Activated T-cell treated with anti-CD3 and anti-CD28 coated beads for 1 hour (primary cell): ENCODE measurements at places on chromosomes 1 and 21.

- no peak for DNase-seq
Measured at GRCh38 chr1:33512226-33513011, 40.0 kb downstream of the ZSCAN20 start.

- DNase-seq = no peak
Measured at GRCh38 chr1:110513511-110513910, 5.5 kb downstream of the KCNA10 start.

DNA sequence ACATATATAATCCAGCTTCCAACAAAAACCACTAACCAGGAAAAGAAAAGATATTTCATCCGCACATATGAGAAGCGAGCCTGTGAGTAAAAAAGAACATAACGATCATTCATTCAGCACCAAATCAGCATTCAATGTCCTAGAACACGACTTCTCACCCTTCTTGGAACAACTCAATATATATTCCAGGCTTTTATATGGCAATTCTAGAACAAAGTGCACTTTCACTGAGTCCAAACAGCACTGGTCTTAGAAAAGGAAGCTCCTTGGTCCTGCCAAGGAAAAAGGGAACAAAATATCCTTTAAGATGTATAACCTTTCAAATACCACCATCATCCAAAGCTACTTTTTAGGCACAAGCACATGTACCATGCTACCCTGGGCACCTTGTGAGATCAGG lies 44.5 kb downstream of the RPL5 start:
- DNase-seq = no peak

DNA sequence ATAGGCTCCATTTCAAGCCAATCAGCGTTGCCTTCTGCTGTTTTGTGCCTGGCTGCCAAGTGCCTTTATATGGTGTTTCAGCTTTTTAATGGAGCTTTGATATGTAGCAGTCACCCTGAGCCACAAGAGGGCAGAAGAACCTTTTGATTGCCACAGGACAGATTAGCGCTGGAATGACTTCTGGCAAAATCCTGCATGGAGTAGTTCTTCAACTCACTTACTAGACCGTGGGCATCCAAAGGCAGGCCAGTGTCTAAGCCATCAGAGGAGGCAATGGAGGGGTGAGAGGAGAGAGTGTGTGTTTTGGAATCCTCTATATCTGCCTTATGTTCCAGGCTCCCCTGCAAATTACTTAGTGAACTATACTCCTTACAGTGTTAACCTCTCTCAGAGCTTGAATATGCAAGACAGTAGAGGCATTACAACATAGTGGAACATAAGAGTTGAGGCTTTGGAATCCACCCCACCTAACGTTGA lies 56.2 kb downstream of the ST3GAL3 start:
- peak; percentile 3 for DNase-seq

- no peak for DNase-seq
Measured at GRCh38 chr1:229192031-229192430, 78.9 kb upstream of the RAB4A start.

DNA sequence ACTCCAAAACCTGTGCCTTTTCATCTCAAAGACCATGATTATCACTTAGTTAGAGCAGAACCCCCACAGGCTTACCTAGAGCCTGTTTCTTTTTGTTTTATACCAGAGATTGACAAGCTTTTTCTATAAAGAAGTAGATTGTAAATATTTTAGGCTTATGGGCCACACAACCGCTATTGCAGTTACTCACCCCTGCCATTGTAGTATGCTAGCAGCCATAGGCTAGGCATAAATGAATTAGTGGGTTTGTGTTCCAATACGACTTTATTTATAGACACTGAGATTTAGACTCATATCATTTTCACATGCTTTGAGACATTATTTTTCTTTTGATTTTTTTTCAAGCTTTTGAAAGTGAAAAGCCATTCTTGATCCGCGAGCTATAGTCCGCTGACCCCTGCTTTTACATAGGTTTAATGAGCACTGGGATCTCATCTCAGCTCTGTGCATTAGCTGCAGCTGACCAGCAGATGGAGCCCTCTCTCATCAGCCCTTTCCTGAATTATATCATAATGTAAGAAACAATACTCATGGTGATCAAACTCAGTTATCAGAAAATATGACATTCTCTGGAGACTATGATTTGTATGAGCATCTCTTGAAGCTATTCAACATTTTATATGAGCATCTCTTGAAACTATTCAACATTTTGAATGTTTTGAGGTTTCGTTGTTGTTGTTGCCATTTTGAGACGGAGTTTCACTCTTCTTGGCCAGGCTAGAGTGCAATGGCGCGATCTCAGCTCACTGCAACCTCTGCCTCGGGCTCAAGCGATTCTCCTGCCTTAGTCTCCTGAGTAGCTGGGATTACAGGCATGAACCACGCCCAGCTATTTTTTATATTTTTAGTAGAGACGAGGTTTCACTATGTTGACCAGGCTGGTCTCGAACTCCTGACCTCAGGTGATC lies 111.9 kb upstream of the L1TD1 start:
- peak; percentile 24 for DNase-seq

- no peak for DNase-seq
Measured at GRCh38 chr1:42484382-42484781, 21.3 kb downstream of the CCDC30 start.

- no peak for DNase-seq
Measured at GRCh38 chr1:78005755-78006154, 1.0 kb downstream of the DNAJB4 start.

DNA sequence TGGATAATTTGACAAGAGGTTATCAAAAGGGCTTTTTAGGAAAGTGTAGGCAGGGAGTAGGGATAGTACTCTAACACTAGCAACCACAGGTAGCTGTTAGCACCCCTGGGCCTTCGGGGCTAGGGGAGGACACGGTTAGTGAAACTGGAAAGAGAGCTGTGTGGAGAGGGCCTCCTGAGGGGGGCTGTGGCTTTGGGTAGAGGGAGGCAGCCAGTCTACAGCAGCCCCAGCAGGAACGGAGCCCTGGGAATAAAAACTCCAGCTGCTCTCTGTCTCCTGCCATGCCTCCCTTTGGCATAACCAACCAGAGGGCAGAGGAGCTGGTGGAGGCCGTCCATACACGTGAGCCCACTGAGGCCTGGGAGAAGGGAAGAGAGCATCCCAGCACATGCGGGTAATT lies 223.2 kb downstream of the FOXD2 start:
- DNase-seq = no peak

- no peak for DNase-seq
Measured at GRCh38 chr1:113835686-113836290, 23.5 kb upstream of the RSBN1 start.

DNA sequence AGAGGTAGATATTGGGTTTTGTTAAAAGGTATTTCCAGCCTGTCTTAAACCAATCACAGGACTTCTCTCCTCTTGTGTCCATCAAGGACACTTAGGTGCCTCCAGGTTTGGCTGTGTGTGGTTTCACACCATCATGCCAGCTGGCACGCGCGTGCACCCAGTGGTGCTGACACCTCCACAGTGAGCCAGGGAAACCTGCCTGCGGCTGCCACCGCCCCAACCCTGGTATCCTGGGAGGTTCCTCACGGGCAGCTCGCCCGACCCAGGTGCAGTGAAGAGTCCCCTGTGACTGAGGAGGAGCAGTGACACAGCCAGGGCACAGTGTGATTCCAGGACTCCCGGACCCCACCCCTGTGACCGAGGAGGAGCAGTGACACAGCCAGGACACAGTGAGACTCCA lies 13.2 kb upstream of the COL6A2 start:
- no peak for DNase-seq

GRCh38 chr1:223556414-223557129 lies 108.9 kb downstream of the CAPN8 start:
- no peak for DNase-seq

DNA sequence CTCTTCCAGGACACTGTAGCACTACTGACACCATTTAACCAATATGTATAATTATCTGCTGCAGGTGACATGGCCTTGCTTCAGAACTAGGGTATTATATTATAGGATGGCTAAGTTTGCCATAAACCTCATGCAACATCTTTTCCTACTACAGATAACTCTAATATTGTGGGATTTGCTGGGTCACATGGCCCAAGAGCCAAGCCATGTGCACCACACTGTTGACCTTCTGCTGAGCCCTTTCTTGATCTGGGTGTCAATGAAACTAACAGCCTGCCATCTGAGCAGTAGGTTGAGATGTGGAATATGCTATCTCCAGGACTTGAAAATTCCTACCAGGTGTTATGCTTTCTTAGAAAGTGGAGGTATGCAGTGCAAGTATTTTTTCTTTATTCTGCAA lies 2291.1 kb downstream of the MRPL39 start:
- no peak for DNase-seq

DNA sequence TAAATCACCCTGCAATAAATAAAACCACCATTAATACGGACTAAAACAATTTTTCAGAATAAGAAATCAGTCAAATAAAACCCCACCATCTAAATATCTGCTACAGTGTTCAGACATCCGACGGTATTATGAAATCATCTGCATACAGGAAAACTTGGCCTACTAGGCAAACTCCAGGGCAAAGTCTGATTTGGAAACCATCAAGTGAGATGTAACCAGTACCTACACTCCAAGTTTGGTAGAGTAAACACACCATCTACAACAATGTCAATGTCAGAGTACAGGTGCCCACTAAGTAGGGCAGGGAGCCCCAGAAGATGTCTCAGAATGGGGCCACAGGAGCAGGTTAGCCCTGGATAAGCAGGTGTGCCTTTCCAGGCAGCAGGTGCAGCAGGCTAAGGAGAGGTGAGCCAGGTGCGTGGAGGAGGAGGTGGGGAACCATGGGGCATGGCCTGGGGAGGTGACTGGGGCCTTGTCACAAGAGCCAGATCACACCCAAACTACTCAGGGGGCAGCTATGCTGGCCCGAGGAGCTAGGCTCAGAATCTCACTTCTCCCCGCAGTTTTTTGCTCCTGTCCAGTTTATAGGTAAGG lies 59.6 kb downstream of the CAPZB start:
- no peak for DNase-seq

DNA sequence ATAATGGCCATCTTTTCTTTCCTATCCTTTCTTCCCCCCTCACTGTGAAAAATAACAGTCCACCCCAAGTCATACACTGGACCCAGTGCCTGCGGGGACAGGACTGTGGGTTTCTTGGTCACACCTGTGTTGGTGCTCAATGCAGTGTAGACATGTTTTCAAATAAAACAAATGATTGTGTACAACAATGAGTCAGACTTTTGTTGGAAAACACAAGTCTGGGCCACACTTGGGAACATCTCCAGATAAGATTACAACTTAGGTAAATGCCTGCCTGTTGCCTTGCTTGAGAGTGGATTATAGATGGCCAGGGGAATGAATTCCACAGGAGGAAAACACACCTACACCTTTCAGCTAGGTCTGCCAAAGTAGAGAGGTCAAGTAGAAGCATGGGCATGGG lies 34.1 kb downstream of the PDPN start:
- no peak for DNase-seq

DNA sequence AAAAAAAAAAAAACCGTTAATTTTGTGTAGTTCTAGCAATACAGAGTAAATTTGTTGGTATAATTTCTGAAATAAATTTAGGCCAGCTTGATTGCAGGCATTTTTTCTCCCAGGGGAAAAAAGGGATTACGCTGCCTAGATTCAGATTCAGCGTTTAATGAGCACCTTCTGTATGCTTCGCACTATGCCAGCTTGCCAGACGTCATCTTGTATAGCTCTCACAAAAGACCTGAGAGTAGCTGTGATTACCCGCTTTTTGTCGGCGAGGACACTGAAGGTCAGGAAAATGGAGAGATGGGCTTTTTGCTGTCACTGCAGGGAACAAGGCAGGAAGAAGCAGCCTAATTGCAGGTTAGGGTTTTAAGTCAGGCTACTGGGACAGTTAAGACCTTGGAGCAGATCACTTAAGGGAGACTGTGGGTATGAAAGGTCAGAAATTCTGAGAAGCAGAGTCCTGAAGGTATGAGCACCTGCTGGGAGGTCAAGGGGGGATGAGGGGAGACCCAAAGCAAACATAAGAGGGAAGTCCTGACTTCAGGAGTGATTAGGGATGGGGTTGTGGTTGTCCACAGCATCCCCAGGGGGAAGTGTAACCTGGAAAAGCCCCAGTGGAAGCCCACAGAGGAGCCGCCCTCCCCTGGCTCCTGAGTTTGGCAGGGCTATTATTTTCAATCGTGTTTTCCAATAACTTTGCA lies 39.0 kb downstream of the TMCC2 start:
- no peak for DNase-seq

DNA sequence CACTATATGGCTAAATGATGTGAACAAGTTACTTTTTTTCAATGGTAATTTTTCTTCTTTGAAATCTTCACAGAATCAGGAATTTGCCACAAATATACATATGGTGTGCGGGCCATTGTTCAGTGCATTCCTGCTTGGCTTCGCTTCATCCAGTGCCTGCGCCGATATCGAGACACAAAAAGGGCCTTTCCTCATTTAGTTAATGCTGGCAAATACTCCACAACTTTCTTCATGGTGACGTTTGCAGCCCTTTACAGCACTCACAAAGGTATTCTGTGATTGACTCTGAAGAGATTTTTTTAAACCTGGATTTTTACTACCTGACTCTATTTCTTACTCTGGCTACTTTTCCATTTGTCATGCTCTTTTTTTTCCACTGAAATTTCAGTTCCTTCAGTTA lies 76.2 kb upstream of the KIAA1614 start:
- no peak for DNase-seq

DNA sequence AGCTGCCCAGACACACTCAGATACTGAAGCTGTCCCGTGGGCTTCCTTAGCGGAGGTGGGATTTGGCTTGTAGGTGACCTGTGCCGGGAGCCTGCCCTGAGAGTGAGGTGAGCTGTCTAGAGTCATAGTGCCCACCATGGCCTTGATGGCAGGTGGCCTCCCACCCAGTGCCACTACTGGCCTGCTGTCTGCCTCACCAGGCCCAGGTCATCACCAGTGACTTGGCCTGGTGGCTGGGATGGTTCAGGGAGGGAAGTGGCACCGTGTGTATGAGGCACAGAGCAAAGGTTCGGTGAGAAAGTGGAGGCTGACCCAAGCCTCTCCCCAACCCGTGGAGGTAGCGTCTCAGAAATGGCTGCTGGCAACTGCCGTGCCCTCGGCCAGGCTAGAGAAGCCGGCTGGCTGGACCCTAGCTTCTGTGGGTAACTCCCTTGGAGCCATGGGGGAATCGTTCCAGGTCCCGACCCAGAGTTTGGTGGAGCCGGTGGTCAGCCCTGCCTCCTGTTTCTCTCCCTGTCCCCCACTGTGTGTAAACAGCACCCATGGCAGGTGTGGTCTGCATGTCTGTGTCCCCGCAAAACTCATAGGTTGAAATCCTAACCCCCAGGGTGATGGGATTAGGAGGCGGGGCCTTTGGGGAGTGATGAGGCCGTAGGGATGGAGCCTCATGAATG lies 155.4 kb upstream of the C1orf174 start:
- no peak for DNase-seq

- peak; percentile 22 for DNase-seq
Measured at GRCh38 chr1:53413175-53414001, 45.8 kb upstream of the DMRTB1 start.

GRCh38 chr1:1462318-1462966 lies 9.1 kb upstream of the ATAD3B start:
- no peak for DNase-seq
